ENCODE measurements at places on chromosomes 2 and 18.

- no peak for DNase-seq
Measured at GRCh38 chr2:1731963-1732768, 12.1 kb downstream of the PXDN start.

GRCh38 chr2:72142570-72143440 lies 4.9 kb downstream of the CYP26B1 start:
- DNase-seq, result no peak

GRCh38 chr18:50832754-50833153 lies 12.9 kb upstream of the MRO start:
- no peak for DNase-seq

DNA sequence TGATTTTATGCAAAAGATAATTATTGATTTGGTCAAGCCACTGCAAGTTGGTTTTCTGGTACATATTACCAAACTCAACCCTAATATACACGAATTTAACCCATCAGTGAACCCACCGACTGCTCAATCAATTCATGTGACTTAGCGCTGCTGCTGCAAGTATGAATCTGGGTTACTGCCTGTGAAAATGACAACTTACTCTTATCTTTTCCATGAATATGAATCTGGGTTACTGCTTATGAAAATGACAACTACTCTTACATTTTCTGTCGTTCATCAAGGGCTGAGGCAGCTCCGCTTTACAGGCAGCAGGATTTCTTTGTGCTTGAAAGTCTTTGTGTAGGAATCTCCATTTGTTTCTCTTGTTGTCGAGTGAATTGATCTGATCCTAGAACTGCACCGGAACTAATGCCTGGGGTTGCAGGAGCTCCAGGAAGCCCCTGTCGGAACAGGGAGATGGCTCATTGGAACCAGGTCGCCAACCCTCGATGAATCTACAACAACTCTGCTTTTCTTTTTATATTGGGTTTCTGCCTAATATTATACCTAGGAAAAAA lies 22.1 kb upstream of the ALKAL2 start:
- DNase-seq, result no peak

DNA sequence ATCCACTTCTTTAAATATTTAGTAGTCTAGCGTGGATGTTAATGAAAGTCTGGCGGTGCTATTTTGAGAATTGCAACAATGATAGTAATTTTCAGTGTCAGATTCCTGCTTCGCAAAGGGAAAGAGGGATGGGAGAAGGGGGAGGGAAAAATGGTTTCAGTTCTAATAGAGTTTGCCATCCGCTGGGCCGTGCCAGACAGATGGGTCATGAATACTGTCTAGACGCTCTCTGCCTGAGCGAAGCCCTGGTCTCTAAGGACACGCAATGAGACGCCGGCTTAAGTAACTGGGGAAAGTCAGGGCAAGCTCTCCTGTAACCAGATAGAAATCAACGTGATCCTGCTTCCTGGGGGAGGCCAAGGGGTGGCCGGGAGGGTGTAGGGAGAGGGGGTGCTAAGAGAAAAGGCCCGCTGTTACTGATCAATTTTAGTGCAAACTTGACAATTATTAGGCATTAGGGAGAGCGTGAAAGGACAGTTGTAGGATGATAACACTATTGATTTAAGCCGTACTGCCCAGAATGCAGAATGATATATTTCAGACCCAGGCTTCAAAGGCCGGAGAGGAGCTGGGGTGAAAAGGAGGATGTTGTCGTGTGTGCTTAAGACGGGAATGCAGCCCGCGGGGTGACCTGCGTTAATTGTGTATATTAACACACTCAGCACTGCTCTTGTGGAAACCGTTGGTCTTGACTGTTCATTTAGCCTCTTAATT lies 229.2 kb downstream of the LDLRAD4 start:
- DNase-seq, result no peak

DNA sequence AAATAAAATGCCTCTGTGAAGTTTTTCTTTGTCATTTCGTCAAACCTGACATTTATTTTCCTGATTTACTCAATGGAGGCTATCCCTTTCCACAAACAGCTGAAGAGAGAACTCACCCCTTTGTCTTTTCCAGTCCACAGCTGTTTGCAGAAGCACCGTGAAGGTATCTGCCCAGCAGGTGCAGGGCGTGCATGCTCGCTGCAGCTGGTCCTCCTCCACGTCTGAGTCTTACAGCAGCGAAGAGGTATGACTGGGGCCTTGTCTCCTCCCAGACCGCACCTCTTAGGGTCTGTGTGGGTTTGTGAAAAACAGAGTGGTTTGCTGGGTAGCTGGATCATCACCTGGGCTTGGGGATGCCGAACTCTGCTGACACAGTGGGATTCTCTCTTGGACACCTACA lies 9.7 kb downstream of the SPP2 start:
- no peak for DNase-seq

GRCh38 chr2:227004482-227004881 lies 159.5 kb downstream of the COL4A4 start:
- no peak for DNase-seq

DNA sequence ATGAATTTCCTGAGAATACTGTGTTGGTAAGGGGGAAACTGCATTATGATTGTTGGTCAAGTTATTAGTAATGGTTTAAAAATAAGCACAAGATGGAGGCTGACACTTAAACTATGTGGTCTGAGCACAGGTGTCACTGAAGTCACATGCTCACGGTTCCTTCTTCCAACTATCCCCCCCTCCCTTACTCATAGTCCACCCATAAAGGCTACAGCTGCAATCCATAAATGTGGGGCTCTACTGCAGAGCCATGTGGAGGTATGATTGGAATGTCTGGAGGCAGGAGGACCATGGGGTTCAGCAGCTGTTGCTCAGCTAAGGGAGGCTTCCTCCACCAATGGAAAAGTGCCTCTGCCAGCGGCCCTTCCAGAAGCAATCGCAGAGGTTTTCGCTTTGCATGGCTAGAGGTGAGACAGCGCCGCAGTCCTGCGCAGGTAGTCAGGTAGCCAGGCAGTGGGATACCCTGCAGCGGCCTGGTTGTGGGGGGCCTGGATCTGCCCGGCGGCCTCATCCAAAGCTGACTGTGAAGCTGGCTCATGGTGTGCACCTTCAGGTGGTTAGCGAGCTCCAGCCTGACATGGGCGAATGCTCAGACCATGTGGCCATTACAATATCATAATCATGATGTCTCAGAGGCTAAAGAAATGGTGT lies 249.6 kb downstream of the DCDC2C start:
- DNase-seq, result no peak

DNA sequence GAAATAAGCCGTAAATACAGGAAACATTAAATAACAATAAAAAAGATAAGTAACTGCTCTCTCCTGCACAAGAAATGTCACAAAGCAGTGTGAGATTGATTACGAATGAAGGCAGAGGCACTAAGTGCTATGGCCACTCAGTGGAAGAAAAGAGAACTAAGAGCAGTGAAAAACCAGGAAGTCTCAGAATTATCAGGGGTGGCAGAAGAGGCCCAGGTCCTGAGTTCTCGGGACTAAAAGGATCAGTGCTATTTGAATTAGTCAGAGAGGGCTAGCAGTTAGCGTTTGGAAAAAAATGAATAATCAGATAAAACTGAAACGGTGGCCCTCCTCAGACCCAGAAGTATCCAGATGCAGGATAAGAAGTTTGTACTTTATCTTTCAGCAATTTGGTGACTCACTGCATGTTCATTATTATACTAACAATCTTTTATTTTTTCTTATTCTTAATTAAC lies 367.1 kb downstream of the ZEB2 start:
- DNase-seq, result no peak

DNA sequence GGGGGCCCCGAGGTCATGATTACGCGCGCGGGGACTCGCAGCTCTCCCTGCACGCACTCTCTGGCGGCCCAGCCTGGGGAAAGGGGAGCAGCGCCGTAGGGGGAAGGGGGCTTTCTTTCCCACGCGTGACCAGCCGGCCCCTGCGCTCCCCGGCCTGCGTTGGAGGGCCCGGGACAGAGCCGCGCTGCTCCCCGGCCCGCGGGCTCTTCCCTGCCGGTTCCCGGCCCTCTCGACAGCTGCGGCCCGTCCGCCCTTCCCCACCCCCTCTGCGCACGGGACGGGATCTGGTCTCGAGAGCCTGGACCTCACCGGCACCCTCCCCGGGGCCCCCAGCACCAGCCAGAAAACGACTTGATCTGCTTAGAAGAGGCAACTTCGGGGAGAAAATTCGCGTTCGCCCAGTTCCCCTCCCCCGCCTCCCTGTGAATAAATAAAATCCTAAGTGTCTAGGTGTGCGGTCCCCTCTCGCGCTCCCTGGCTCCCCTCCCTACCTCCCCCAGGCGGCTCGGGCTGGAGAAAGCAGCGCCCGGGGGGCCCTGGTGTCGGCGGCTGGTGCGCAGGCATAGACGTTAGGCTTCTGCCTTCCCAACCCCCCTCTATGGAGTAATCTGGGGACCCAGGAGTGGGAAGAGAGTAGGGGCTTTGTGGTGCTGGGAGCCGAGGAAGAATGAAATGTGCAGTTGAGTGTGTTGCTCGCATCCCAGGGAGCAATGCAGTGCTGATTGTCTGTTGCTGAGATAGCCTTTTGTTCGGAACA lies 803 bp upstream of the FIGN start:
- peak; percentile 9 for DNase-seq

- DNase-seq, result no peak
Measured at GRCh38 chr2:30509716-30510115, 62.7 kb downstream of the LCLAT1 start.

DNA sequence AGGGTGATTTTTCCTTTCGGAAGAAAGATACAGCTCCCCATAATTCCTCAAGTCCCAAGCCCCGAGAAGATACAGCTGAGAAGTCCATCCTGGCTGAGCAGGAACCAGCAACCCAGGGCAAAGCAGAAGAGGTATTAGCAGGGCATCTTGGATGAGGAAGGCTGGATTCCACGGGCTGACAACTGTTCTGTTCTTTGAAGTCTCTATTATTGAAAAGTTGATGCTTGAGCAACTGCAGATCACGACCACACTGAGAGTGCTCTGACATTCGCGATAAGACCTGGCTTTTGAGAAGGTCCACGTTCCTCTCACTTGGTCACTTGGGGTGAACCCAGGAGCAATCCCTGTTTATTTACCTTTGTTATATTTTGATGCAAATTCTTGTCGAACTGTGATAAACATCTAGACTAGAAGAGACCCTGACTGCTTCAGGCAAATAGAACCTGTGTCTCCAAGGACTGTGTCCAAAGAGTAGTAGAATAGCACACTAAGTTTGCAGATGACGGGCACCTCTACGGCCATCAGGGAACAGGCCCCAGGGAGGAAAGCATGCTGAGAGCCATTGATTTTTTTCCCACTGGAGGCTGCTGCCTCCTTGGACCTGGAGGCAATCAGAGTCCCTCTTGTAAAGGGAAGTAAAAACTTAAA lies 133.1 kb downstream of the ARL4C start:
- DNase-seq, result no peak

GRCh38 chr2:134359367-134360081 lies 105.7 kb downstream of the MGAT5 start:
- no peak for DNase-seq

DNA sequence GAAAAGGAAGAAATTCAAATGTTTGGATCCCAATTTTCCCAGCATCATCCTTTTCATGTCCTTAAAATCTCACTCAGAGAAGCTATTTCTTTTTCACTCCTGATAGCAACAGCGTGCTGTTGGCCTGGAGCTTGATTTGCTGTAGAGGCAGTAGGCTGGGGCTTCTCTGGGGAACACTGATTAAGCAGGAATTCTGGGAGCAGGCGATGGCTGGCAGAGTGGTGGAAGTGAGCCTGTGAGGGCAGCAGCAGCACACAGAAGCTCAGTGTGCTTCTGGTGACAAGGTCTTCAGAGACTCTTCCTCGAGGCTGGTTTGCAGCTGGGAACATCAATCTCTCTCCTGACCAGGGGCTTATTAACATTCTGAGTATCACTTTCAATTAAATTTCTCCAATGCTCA lies 284.6 kb downstream of the DPP10 start:
- DNase-seq, result no peak

- no peak for DNase-seq
Measured at GRCh38 chr2:227509824-227510619, 38.1 kb downstream of the AGFG1 start.
